ENCODE measurements at places on chromosomes 12 and 14. TPM values are rescaled to one million over a fixed set of nuclear protein-coding genes. Genes with fewer than 3 reads are reported as not detected.

CLEC4D gene
- total RNA-seq: not detected

C12orf75 gene
- total RNA-seq: 40.6 TPM

NYNRIN gene
- total RNA-seq: 8.2 TPM

CLEC2A gene
- not detected for total RNA-seq

RIMBP2 gene
- 0.17 TPM for total RNA-seq

PLA2G1B gene
- total RNA-seq: not detected

AACS gene
- total RNA-seq: 16.7 TPM

FGF23 gene
- not detected for total RNA-seq

TAMALIN gene
- 12.1 TPM for total RNA-seq

SOAT2 gene
- total RNA-seq: not detected
